ENCODE measurements at places on chromosomes 16 and 17.
A peak's percentile ranks its signal among the peaks of the same experiment; 100 is the strongest.

DNA sequence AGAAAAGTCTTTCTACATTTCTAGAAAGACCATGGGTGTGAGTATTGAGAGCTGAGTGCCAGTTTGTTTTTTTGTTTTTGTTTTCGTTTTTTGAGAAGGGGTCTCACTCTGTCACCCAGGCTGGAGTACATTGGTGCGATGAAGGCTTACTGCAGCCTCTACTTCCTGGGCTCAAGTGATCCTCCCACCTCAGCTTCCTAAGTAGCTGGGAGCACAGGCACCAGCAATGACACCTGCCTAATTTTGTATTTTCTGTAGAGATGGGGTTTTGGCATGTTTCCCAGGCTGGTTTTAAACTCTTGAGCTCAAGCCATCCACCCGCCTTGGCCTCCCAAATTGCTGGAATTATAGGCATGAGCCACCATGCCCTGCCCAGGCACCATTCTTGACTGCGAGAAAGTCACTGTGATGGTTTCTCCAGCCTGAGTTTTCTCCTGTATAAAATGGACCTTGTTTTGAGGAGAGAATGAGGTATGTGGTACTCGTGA lies 673.8 kb downstream of the MAF start:
- DNase-seq, result no peak

GRCh38 chr17:17381446-17382064 lies 78.4 kb downstream of the NT5M start:
- no peak for DNase-seq

- DNase-seq, result no peak
Observed at GRCh38 chr17:45686250-45686649, 97.9 kb upstream of the CRHR1 start.

- no peak for DNase-seq
Observed at GRCh38 chr17:81567191-81567590, 15.0 kb upstream of the FAAP100 start.

- no peak for DNase-seq
Observed at GRCh38 chr16:75114179-75114945, 2.2 kb downstream of the LDHD start.

- DNase-seq, result no peak
Observed at GRCh38 chr17:42702446-42702845, 20.1 kb downstream of the CNTNAP1 start.

GRCh38 chr17:43754947-43755346 lies 3.6 kb downstream of the SOST start:
- DNase-seq, result no peak

GRCh38 chr16:11114366-11115164 lies 141.4 kb downstream of the SOCS1 start:
- DNase-seq, result peak; percentile 32

- no peak for DNase-seq
Observed at GRCh38 chr17:731644-732066, 741 bp upstream of the TLCD3A start.

DNA sequence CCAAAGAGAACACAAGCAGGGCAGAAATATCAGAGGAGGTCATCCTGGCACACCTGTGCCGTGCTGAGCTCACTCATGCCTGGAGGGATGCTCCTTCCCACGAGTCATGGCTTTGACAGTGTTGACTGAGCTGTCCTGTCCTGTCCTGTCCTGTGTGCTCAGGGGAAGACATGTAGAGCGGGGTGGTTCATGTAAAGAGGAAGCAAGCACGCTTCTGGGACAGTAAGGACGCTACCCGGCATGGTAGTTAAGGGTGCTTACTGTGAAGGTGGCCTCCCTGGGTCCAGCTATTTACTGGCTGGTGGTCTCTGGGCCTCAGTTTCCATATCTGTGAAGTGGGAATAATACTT lies 398 bp downstream of the LGALS9 start:
- peak; percentile 26 for DNase-seq

DNA sequence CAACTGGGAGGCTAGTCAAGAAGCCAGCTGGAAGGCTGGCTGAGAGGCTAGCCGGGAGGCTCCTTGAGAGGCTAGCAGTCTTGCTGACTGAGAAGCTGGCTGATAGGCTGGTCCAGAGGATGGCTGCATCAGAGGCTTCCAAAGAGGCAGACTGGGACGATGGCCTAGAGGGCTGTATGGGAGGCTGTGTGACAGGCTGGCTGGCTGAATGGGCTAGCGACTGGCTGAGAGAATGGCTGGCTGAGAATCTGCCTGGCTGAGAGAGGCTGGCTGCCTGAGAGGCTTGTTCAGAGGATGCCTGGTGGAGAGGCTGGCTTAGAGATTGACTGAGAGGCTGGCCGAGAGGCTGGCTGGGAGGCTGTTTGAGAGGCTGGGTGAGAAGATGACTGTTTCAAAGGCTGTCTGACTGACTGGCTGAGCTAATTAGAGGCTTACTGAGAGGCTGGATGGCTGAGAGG lies 34.8 kb upstream of the ACSM2B start:
- DNase-seq, result no peak

DNA sequence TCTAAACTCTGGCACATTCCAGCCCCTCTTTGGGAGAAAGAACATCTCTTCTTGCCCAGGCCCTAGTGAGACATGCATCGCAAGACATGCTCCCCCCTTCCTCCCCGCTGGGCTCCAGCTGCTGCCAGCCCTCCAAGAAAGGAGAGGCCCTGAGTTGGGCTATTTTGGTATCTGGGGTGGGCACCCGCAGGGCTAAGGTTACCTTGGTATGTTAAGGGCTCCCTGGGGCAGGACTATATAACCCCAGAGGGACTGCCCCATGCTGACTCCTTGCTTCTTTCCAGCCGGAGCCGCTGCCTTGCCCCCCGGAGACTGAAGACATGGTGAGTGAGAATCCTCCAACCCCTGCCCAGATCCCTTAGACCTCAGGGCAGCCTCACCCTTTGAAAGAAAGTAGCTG lies at the start of gene MYL11:
Gene MYL11, plus strand, starts transcription at position 265 of the 400 bp plus-strand sequence. Its CDS starts 56 bp downstream, at position 321.
- no peak for DNase-seq

DNA sequence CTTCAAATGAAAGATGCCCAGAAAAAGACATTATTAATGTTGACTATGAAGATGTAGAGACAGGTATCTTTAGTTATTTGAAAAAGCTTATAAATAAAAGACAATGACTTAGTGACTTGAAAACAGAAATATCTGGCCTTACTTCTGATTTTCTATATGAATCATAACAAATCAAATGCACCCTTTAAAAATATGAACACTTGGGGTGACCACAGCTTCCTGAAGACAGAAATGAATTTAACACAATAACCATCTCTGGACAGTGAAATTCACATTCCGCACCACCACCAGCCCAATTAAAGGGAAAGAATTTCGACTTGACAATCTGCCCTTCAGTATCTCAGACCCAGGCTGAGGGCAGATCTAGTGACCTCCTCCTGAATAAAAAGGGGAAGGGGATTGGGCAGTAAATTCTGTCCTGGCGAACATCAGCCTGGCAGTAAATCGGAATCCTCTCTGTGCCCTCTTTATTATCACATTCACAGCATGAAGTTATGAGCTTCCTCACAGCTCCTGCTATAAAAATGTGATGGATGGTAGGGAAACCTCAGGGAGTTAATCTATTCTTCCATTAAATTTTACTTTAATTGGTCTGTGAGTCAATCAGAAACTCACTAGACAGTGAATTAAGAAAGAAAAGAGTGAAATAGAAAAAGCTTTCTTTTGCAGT lies 131.5 kb downstream of the SNX11 start:
- no peak for DNase-seq

DNA sequence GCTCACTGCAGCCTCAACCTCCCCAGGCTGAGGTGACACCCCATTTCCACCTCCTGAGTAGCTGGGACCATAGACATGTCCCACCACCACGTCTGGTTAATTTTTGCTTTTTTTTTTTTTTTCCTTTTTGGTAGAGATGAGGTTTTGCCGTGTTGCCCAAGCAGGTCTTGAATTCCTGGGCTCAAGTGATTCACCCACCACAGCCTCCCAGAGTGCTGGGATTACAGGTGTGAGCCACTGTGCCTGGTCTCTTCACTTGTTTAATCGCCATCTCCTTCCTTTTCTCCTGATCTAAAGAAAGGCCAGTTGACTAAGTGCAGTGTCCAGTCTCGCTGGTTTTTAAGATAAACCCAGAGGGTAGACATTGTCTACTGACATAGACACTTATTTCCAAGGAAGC lies 152.0 kb downstream of the C16orf95 start:
- DNase-seq, result no peak

GRCh38 chr16:84982434-84982833 lies 28.9 kb downstream of the ZDHHC7 start:
- DNase-seq, result peak; percentile 16

- no peak for DNase-seq
Observed at GRCh38 chr16:52512297-52512987, 34.5 kb downstream of the TOX3 start.

- no peak for DNase-seq
Observed at GRCh38 chr17:39701784-39702422, 2.0 kb downstream of the ERBB2 start.

GRCh38 chr16:50718761-50719400 lies 23.0 kb upstream of the CYLD start:
- DNase-seq, result no peak

DNA sequence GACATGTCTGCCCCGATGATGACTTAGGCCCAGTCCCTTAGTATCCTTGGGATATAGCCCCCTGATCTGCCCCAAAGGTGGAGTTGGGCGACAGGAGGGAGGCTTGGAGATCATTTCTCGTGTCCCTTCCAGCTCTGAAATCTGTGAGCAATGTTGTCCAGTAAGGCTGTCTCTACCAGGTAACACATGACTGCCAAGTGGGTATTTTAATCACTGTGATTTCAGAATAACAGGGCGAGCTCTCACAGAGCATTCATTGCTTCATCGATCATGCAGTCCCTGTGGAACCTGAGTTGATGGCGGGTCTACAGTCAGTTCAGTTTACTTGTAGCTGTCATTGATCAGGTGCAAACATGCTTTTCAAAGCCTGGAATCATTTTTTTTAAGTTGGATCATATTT lies 39.2 kb downstream of the KSR1 start:
- no peak for DNase-seq

- no peak for DNase-seq
Observed at GRCh38 chr17:15124746-15125145, 140.4 kb downstream of the PMP22 start.

DNA sequence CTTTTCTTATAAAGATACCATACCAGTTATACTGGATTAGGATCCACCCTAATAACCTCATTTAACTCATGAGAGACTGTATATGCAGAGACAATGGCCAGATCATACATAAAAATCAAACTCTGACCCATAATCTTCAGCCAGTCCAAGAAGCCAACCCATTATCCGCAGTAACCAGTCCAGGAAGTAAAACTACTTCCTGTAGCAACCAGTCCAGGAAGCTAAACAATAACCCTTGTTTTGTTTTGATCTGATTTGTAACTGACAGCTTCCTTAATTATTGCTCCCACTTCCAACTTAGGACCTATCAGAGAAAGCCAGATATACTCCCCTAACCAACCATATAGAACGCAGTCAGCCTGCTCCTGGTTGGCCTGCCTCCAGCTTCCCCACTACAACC lies 19.2 kb upstream of the SSTR2 start:
- no peak for DNase-seq

DNA sequence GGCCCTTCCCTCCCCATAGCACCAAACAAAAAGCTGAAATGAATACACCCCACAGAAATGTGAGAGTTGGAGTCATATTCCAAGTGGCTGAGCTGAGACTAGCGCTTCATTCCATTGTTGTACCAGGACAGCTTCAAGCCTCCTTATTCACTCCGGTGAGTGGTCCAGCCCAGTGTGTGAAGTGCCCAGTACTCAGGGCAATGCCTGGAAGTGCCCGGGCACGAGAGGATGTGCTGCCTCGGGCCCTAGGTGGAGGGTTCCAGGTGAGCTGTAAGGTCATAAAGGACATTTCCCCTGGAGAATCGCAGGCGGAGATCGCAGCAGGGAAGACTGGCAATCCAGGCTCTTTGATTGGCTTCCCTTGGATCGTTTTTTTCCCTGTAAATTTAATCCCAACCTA lies 5.4 kb upstream of the CYLD start:
- no peak for DNase-seq

DNA sequence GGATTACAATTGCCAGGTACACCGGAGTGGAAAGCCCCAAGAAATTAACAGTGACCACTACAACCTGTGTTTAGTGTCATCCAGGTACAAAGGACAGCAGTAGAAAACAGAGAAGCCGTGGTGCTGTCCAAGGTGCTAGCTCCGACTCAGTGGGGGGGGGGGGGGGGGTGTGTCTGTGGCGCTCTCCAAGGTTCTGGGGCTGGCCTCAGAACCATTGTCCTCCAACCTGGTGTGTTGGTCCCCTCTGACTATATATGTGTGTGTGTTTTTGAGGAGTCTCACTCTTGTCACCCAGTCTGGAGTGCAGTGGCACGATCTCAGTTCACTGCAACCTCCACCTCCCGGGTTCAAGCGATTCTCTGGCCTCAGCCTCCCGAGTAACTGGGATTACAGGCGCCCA lies 5.8 kb upstream of the ZNF23 start:
- no peak for DNase-seq

- DNase-seq, result no peak
Observed at GRCh38 chr16:75570396-75571065, 4.4 kb downstream of the GABARAPL2 start.

DNA sequence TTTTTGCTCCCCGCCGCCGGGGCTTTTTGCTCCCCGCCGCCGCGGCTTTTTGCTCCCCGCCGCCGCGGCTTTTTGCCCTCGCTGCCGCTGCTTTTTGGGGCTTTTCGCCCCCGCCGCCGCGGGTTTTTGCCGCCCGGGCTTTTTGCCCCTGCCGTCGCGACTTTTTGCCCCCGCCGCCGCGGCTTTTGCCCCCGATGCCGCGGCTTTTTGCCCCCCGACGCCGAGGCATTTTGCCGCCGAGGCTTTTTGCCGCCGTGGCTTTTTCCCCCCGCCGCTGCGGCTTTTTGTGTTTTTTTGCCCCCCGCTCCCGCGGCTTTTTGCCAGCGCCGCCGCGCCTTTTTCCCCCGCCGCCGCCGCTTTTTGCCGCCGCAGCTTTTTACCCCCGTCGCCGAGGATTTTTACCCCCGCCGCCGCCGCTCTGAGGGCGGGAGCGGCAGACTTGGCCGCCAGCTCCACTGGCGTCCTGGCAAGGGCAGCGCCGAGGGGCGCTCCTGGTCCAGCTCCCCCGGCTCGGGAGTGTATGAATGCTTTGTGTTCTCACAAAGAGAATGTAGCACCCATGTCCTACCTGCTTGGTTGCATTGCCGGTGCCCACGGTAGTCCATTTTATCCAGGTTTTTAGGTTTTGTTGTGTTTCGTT lies 151.7 kb downstream of the KCNJ18 start:
- no peak for DNase-seq

GRCh38 chr17:72175787-72176515 lies 55.1 kb downstream of the SOX9 start:
- no peak for DNase-seq

DNA sequence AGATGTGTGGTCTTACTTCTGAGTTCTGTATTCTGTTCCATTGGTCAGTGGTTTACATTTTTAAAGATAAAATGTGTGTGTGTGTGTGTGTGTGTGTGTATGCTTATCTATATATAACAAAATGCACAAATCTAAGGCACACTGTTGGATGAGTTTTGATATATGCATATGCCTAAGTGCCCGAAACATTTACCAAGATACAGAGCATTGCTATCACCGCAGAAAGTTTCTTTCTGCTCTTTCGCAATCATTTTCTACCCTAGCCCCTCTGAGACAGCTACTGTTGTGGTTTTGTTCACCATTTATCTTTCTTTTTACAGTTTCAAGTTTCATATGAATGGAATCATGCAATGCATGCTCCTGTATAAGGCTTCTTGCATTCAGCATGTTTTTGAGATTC lies 97.0 kb downstream of the MRTFB start:
- no peak for DNase-seq

GRCh38 chr17:71709271-71709890 lies 411.4 kb upstream of the SOX9 start:
- no peak for DNase-seq

- peak; percentile 83 for DNase-seq
Observed at GRCh38 chr17:7478276-7479212, 887 bp downstream of the ZBTB4 start.

- DNase-seq, result no peak
Observed at GRCh38 chr17:75077072-75077495, 10.7 kb upstream of the SLC16A5 start.
